Activated CD4-positive, alpha-beta memory T cell treated with anti-CD3 and anti-CD28 coated beads, Interleukin-2, amount 10 ng/mL, durations not matched to agents 7 days and 5 days (primary cell): ENCODE measurements at places on chromosomes 4 and X. TPM values are rescaled to one million over a fixed set of nuclear protein-coding genes. Genes with fewer than 3 reads are reported as not detected.

- DNase-seq: peak; percentile 64
Measured at GRCh38 chr4:182808673-182809416, 108.3 kb downstream of the DCTD start.

The STPG2 gene
- not detected for total RNA-seq

- DNase-seq: no peak
Measured at GRCh38 chrX:56572975-56573374, 9.5 kb downstream of the UBQLN2 start.

DNA sequence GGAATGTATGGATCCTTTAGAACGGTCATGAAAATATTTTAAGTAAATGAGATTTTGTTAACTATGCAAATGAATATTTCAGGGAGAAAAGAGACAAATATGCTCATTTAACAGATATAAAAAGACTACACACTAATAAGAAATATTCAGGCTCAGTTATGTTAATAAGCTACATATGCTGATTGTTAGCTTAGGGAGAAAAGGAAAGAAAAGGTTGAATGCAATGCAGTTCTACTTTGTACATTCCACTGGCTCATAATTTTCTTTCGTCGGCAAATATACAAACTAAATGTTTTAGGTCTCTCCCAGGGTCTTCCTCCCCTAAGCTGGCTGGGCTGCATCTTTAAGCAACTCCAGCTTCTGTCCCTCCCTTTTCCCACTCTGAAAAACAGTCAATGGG, 2.7 kb upstream of the RTL3 start:
- DNase-seq: no peak

DNA sequence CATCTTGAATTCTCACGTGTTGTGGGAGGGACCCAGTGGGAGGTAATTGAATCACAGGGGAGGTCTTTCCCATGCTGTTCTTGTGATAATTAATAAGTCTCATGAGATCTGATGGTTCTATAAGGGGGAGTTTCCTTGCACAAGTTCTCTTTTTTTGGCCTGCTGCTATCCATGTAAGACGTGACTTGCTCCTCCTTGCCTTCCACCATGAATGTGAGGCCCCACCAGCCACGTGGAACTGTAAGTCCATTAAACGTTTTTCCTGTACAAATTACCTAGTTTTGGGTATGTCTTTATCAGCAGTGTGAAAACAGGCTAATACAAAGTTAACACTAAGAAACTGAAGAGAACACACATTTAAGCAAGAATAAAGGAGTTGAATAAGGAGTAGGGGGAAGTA, 16.0 kb downstream of the TBCK start:
- no peak for DNase-seq

GRCh38 chrX:7131621-7132020, 15.9 kb upstream of the STS start:
- no peak for DNase-seq

The GPRASP1 gene
- 1.6 TPM for total RNA-seq

The FAM47A gene
- total RNA-seq: not detected
